ENCODE measurements at places on chromosomes 1 and 21. TPM values are rescaled to one million over a fixed set of nuclear protein-coding genes. Genes with fewer than 3 reads are reported as not detected.

DNA sequence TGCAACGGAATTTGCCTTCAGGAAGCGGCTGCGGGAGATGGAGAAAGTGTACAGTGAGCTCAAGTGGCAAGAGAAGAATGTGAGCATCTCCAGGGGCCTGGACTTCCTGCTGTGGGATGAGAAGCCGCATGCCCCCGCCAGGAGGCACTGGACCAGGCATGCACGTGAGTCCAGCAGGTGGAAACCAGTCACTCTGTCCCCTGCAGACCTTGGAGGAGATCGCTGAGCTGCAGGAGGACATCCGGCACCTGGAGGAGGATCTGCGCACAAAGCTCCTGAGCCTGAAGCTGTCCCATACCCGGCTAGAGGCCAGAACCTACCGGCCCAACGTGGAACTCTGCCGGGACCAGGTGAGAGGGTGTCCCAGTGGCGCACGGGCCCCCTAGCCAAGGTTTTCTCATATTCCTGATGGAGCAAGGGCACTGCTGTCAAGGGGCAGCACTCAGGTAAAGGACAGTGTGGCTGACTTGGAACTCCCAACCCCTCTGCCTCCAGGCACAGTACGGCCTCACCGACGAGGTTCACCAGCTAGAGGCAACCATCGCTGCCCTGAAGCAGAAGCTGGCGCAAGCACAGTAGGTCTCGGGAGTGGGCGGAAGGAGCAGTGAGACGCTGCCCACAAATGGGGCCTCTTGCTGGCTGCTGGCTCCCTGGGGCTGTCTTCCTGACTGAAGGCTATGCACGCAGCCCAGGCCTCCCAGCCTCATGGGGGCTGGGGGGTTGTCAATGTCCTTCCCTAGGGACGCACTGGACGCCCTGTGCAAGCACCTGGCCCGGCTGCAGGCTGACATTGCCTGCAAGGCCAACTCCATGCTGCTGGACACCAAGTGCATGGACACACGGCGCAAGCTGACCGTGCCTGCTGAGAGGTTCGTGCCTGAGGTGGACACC, 1.2 kb upstream of the ADPRS start:
- no peak for DNase-seq

- no peak for DNase-seq
Measured at GRCh38 chr1:189899686-189900425, 577.8 kb downstream of the BRINP3 start.

The LRRC38 gene
- not detected for total RNA-seq

GRCh38 chr1:61322008-61322744, 239.8 kb downstream of the NFIA start:
- DNase-seq: no peak

The FAM229A gene
- 0.36 TPM for total RNA-seq

The PADI2 gene
- total RNA-seq: not detected

DNA sequence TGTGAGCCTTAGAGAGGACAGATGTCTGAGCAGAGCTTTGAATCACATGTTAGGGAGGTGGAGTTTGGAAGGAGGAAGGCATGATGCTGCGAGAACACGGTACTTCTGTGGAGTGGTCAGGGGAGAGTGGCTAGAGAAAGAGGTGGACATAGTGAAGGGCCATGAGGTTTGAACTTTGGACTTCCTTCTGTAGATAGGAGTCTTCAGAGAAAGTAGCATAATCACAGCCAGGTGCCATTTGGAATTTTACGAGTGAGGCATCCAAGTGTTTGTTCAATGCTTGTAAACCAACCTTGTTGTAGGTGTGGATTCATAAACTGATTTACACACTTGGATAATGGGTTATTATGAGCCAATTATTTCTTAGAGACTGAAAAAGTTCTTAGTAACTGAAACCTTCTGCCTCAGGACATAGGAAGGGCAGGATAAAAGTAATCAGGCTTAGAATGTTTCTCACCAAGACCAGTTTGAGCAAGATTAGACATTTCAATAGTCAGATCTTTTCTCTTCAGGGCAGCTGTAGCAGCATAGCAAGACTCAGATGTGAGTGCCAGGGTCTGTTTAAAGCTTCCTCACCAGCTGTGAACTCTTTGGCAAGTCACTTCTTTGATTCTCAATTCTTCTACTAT, 83.5 kb upstream of the HMCN1 start:
- DNase-seq: no peak

DNA sequence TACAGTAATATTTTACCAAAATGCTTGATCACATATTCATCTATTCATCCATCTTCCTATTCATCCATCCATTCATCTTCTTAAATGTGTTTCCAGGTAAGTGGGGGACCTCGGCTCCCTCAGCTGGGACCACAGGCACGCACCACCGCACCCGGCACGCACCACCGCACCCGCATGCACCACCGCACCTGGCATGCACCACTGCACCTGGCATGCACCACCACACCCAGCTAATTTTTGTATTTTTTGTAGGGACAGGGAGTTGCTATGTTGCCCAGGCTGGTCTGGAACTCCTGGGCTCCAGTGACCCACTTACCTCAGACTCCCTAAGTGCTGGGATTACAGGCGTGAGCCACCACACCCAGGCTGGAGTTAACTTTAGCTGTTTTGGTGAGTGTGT, 21.2 kb downstream of the ACTRT2 start:
- no peak for DNase-seq

The CYP4Z1 gene
- not detected for total RNA-seq

- DNase-seq: no peak
Measured at GRCh38 chr1:10641976-10642375, 154.5 kb downstream of the CASZ1 start.

- no peak for DNase-seq
Measured at GRCh38 chr1:38997901-38998190, 6.8 kb downstream of the AKIRIN1 start.

DNA sequence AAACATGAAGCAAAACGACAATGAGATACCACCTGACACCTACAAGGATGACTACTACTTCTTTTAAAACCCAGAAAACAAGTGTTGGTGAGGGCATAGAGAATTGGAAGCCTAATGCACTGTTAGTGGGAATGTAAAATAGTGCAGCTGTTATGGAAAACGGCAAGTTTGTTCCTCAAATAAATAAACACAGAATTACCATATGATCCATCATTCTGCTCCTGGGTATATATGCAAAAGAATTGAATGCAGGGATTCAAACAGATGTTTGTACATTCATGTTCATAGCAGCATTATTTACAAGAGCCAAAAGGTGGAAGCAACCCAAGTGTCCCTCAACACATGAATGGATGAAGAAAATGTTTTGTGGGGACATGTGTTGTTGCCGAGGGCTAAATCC, 1.4 kb upstream of the S100A8 start:
- DNase-seq: no peak

The GBP5 gene
- total RNA-seq: not detected

The DDAH1 gene
- total RNA-seq: 94.5 TPM

DNA sequence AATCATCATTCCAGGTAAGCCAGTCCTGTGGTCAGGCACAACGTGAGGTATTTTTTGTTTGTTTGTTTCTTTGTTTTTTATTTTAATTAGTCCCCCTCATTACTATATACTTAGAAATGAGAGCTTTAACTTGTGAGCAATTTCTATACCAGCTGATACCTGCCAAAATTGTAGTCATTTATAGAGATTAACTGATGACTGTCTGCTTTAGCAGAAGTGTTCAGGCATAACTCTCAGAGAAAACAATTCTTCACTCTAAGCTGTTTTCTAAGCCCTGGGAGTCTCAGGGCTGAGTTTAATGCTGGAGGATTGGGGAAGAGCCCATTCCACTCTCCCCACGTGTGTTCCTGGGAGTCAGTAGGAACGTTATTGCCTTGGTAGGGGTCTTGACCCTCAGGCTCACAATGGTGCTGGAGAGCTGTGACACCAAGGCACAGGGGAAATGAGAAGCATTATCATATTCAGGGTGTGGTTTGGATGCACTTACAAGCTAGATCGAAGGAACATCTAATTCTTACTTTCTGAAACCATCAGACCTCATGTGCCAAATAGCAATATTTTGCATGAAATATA, 168.2 kb downstream of the CLIC6 start:
- no peak for DNase-seq

- no peak for DNase-seq
Measured at GRCh38 chr1:216500273-216500967, 77.2 kb upstream of the USH2A start.

The LCE2C gene
- not detected for total RNA-seq

GRCh38 chr1:208203848-208204609, 40.2 kb downstream of the PLXNA2 start:
- no peak for DNase-seq

- DNase-seq: no peak
Measured at GRCh38 chr1:16204634-16205333, 7.7 kb downstream of the ARHGEF19 start.

The AADACL4 gene
- not detected for total RNA-seq

DNA sequence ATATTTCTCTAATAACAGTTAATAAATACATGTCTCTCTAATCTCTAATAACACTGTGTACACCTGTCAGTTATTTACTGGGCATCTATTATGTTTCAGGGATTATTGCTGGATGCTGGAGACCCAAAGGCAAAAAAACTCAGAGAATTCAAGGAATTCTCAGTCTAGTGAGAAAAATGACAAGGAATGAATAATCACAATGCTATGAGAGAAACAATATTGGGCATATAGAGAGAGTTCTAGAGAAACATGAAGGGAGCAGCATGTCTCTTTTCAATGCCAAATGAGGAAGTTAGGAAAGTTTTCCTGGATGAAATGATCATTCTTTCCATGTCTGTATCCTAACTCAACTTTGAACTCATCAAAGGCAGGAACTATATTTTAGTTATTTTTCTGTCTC, 82.8 kb downstream of the TNFSF18 start:
- DNase-seq: no peak

The KCNQ4 gene
- total RNA-seq: not detected

GRCh38 chr1:102834688-102835320, 273.5 kb downstream of the COL11A1 start:
- DNase-seq: peak; percentile 68

- DNase-seq: peak; percentile 61
Measured at GRCh38 chr1:25257196-25257595, 9.9 kb upstream of the RSRP1 start.

DNA sequence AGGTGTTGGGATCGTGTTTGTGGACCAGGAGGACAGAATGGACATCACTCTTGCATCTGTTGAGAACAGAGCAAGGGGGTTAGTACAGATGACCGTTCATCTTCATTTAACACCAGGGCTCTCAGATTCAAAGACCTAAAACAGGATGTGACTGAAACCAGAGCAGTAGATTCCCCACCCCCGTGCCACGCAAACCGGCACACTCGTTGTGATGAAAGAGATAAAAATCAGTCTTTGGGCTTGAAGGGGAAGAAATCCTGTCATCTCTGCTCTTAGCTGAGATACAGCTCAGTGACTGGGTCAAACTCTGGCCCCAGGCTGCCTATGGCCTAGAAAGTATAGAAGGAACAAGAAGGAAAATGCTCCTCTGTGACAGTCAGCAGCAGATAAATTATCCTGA, 146.2 kb upstream of the KRTAP19-8 start:
- no peak for DNase-seq

The SLC2A5 gene
- total RNA-seq: not detected

DNA sequence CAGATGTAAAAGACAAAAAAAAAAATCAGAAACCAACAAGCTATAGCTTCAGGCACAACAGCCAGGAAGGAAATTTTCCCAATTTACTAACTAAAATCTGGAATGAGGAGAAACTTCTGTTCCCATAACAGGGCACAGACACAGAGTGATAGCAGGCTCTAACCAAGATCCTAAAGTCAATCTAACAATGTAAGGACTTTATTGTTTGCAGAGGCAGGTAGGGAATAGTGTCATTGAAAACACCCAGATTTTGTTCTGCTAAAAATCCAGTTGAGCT, 166.6 kb upstream of the ATP1B1 start:
- no peak for DNase-seq

All from IMR-90 (cell line).